ENCODE measurements at places on chromosomes 7 and 10.
A peak's percentile ranks its signal among the peaks of the same experiment; 100 is the strongest.

GRCh38 chr10:129796710-129797420, 167.2 kb downstream of the EBF3 start:
- no peak for DNase-seq

DNA sequence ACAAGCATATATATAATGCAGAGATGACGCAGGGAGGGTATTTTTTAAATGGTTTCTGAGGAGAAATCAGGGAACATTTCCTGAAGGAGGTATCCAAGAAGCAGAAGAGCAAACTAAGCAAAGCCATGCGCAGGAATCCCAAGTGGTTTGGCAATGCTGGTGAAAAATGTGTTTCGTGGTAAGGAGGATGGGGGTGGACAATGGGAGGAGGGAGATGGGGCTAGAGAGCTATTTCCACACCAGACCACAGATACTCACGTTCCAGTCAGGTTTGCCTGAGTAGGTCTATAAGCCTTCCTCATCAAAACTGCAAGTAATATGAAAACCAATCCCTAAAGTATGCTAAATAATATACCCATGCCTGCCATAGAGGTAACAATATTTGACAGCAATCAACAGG, 223.7 kb upstream of the MKLN1 start:
- peak; percentile 69 for DNase-seq

- DNase-seq, result no peak
Observed at GRCh38 chr7:52271703-52272102, 763.7 kb upstream of the POM121L12 start.

DNA sequence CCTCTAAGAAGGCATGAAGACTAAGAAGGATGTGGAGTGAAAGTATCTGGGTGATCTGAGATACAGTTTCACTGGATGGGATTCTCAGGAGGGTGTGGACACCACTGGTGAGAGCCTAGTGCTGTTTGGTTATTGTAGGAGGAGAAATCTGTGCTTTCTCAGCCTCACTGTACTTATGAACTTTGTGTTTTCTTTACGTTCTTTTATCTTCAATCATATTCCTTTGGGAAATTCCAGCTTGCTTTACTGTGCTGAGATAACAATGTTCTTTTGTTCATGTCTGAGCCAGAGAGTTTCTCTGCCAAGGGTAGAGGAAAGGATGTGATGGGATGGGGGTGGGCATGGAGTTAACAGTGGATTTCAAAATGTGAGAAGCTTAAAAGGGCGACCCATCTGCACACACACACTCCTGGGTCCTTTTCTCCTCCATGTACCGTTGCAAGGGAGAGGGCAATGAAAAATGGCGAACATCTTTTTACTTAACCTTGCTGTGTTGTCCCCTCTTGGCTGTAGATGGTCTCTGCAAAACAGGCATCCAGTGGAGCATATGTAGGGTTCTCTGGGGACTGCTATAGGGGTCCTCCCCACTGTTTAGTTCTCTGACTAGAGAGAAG, 25.0 kb upstream of the TAX1BP1 start:
- no peak for DNase-seq

DNA sequence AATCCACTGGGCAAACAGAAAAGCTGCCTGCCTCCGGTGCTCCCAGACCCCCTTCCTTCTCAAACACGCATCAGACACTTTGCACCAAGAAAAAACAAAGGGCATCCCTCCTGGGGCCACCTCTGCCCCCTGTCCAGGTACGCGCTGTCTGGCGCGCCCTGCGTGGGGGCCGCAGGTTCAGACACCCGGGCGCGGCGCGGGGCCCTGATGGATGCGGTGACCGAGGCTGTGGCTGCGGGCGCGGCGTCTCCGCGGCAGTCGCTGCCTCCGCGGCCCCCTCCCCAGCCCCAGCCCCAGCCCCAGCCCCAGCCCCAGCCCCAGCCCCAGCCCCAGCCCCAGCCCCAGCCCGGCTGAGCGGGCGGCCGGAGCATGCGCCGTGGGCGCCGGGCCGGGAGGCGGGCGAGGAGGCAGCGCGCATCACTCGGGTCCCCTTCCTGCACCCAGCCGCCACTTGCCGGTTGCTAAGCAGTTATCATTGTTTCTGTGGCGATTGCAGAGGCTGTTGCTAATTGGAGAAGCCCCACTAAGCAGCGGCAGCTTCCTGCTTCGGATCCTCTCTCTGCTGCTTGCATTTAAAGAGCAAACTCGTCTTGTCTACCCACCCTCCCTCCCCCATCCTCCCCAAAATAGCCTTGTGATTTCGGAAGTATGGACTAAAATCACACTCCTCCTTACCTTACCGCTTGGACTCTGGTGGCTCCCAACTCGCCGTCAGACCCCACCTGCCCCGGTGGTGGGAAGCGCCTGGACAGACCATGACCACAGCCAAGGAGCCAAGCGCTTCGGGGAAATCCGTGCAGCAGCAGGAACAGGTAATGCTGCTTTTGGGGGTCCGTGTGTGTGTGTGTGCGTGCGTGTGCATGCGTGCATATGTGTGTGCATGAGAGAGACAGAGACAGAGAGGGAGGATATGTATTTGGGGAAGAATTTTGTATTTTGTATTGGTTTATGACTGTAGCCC, 252.8 kb downstream of the DPP6 start:
- DNase-seq, result no peak

- no peak for DNase-seq
Observed at GRCh38 chr7:35988818-35989217, 164.2 kb upstream of the EEPD1 start.
